Stimulated activated CD4-positive, alpha-beta T cell treated with anti-CD3 and anti-CD28 coated beads, Interleukin-4, amount 100 ng/mL, for 4 hours (primary cell): ENCODE measurements at places on chromosomes 13 and 19.

DNA sequence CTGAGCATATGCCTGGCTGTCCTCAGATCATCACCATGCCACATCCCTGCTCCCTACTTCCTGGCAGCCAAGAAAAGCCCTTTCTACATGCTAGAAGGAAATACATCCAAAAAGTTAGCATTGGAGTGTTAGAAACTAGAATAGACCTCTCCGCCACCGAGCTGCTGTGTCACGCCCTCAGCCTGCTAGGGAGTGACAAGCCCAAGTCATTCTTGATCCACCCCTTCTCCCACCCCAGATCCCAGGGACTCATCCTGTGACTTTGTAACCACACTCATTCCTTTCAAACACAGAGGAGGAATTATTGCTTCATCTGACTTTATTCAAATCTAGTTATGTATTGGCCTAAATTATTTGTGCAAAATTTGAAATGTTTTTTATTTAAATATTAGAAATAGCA lies 45.3 kb downstream of the POLR1D start:
- DNase-seq: no peak

DNA sequence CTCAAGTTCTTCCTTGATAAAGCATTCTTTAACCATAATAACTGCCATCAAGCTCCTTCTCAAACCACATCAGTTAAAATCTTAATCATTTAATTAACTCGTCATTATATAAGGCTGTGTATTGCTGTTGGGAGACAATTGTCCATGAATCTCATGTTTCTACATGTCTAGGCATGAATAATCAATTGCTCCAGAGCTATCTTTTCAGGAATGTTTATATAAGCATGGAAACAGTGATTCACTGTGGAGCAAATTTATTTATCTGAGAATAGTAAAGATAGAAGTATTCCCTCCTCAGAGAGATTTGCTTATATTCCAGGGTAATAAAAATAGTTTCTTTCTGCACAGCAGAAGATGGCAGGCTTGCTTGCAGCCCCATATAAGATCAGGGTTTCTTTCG lies 71.1 kb downstream of the CBY2 start:
- no peak for DNase-seq

- no peak for DNase-seq
Observed at GRCh38 chr19:49849433-49850220, 1.3 kb upstream of the PTOV1 start.

- no peak for DNase-seq
Observed at GRCh38 chr13:113035213-113035800, 66.3 kb downstream of the MCF2L start.

GRCh38 chr19:58038688-58039204 lies 4.9 kb downstream of the ZSCAN1 start:
- no peak for DNase-seq

DNA sequence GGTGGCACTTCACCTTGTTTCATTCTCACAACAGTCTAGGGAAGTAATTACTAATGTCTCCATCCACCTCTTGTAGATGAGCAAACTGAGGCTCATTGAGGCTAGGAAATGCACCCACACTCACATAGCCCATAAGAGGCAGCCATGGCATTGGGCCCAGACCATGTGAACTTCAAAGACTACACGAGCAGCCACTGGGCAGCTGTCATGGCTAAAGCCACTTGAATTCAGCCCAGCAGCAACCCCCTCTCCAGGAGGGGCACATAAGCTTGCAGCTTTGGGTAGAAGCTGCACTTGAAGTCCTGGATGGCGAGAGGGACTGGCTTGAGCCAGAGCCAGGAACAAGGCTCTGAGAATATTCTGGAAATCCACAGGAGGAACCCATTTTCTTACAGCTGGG lies 13.4 kb downstream of the ALOX5AP start:
- DNase-seq: no peak

DNA sequence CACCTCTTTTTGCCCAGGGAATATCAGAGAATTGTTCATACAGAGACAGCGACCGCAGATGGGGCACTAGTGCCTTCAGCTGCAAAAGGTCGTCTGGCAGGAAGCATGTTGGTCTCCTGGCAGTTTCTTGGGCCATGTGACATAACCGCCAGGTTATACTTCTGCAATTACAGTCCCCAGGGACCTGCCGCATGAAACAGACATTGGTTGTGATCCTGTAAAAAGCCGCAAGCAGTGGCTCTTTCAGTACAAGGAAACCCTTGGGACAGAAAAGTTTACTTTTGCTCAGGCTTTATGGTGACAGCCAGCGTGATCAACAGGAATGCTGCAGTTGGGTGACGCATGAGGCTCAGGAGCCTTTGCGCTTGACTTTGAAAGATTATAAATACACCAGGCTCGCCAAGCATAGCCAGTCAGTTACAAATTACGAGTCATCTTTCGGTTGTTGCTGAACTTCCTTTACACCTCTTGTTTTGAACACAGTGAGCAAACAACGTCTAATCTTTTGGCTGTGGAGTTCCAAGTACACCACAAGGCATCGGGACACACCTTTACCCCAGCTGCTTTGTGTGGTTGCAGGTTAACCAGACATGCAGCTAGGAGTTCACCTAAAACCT lies 50.5 kb upstream of the UBE2L5 start:
- peak; percentile 24 for DNase-seq

DNA sequence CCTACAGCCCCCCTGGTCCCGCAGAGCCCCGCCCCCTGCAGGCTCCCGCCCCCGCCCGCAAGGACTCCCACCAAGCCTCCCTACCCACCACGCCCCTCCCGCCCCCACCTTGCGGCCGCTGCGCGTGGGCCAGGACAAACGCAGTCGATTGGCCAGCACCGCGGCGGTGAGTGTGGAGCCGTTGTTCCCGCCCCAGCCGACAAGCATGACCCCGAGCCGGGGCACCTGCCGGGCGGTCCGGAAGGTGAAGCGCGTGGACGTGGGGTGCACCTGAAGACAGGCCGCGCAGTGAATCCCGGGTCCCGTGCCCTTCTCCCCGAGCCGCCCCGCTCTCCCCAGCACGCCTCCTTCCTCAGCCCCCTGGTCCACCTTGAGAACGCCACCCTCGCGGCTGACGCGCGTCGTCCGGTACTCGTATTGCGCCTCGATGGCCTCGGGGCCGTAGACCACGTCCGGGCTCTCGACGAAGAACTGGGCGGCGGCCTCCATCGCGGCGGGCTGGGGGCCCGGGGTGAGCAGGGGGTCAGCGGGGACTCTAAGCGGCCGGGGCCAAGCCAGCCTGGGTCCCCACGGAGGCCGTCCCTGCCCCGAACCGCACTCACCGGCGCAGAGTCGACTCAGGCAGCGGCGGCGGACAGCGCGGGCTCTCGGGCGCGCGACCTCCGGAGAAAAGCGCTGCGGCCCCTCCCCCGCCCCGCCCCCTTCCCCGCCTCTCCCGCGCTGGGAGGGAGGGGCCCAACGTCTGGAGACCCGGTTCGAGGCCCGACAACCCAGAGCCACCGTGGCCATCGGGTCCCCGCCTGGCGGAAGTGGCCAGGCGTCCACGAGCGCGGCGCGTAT lies at the start of gene ISYNA1:
ISYNA1 (minus strand) TSS at position 643 of the 840 bp plus-strand sequence; CDS start at position 489, 154 bp downstream.
- peak; percentile 49 for DNase-seq

GRCh38 chr13:50200988-50201387 lies 185.7 kb downstream of the KCNRG start:
- DNase-seq: no peak

DNA sequence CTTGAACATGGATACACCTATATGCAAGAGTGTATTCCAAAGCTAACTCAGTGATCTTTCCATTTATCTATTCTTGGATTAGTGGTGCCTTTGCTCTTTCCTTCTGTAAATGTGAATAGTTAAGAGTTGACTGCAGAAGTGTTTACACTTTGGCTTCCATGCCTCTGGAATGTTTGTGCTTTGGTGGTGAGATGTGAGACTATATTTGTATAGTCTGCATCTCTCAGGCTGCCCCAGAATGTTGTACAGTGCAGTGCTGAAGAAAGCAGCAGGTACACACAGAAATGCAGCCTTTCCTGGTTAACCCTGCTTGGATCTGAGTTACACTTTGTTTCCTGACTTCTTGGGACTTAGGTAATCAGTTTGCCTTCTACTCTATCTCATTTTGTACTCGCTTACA lies 90.2 kb downstream of the DNAJC15 start:
- no peak for DNase-seq

DNA sequence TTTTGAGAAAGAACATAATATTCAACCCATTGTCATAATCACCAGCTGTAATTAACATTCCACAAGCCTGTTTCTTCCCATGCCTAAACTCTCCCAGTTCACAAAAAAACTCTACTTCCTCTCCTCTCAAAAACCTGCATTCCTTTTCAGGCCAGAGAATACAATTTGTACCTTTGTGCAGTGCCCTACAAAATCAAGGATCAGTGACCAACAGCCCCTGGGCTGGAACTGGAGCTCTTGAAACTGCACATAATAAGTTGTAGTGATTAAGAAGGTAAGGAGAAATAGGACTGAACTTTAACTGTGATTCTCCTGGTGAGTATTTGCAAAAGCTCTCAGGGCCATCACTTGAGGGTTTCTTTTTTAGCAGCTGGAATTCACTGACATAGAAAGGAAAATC lies 472.7 kb downstream of the RFC3 start:
- DNase-seq: no peak

- DNase-seq: no peak
Observed at GRCh38 chr13:112790735-112791641, 101.2 kb downstream of the ATP11A start.

- peak; percentile 44 for DNase-seq
Observed at GRCh38 chr19:48403606-48404005, 10.1 kb downstream of the GRIN2D start.

DNA sequence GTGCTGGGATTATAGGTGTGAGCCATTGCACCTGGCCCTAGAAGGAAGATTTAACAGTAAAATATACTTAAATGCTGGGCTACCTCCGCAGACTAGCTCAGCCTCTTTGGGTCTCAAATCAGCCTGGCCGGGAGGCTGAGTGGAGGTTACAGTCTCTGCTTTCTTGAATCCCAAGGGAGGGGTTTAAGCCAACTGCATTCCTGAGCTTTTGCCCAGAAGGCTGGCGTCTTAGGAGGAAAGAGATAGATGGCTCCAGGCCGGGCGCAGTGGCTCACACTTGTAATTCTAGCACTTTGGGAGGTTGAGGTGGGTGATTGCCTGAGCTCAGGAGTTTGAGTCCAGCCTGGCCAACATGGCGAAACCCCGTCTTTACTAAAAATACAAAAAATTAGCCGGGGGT lies 623 bp upstream of the C5AR1 start:
- no peak for DNase-seq

- DNase-seq: no peak
Observed at GRCh38 chr19:38733241-38733492, 11.1 kb downstream of the CAPN12 start.

DNA sequence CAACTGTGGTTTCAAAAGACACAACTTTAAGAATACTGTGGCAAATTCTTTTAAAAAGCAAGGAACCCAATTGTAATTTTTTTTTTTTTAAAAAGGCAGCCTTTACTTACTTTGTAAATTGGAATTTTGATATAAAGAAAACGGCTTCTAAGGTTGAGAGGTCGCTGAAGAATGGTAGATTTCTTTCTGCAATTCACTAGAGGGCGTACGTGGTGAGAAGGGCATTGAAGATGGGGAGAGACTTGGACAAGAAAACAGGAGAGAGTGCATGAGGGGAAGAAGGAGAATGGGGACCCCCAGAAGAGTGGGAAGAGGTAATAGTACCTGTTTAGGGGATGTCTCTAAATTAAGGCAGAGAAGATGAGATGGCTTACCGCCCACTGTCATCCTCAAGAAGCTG lies 33.5 kb upstream of the PABPC3 start:
- DNase-seq: no peak

DNA sequence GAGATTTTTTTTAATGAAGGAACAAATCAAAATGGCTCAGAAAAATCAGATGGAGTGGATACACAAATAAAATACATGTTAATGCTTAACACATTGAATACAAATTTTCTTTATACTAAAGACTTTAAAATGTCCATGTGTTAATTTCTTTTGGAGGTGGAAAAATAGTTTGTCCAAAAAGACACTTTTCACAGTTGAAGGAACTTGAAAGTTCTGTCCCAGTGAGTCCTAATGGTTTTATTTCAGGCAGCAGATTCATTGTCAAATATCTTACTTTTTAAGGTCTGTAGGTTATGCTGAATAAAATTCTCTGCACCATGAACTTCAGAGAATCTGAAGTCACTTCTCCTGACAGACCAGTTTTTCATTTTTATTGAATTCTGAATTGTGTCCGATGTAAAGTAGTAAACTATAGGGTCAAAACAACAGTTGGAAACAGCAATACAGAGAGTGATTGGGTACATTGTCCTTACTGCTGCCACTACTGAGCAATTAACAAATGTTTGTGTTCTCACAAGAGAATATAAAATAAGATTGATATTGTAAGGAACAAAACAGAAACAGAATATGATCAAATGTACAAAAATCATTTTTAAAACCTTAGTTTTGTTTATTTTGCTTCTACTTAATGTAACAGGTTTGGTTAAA lies 1.6 kb downstream of the LPAR6 start:
- no peak for DNase-seq

DNA sequence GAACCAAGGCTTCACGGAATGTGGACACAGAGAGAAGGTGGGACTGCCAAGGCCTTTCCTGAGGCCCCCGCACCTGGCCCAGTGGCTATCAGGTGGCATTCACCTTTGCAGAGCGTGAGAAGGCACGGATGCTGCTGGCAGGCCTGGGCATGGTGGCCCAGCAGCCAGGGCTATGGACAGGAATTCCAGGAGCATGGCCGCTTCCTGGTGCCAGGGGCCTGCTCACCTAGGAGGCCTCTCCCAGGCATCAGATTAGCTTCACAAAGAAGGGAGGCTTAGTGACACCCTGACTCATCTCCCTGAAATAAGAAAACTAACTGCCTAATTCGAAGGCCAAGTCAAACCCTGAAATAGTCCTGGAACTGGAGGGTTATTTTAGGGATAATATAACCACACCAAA lies 155.8 kb downstream of the TEX29 start:
- no peak for DNase-seq

GRCh38 chr13:51308781-51309180 lies 30.7 kb upstream of the SERPINE3 start:
- no peak for DNase-seq

DNA sequence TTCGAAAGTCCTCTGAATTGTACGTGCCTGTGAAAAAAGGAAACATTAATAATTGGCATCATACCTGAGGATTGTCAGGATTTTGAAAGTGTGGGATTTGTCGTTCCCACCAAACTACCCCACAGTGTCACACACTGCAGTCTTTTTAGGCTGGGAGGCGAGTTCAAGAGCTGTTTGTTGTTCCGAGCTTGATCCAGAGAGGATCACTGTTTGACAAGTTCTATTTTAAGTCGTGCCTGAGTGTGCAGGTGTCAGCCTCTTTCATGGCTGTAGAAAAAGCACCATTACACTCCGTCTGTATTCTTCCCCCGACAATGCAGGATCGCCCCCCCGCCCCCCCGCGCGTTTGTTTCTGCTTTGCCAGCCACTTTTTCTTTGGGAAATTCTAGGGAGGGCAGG lies 635 bp upstream of the NBEA start:
- no peak for DNase-seq

DNA sequence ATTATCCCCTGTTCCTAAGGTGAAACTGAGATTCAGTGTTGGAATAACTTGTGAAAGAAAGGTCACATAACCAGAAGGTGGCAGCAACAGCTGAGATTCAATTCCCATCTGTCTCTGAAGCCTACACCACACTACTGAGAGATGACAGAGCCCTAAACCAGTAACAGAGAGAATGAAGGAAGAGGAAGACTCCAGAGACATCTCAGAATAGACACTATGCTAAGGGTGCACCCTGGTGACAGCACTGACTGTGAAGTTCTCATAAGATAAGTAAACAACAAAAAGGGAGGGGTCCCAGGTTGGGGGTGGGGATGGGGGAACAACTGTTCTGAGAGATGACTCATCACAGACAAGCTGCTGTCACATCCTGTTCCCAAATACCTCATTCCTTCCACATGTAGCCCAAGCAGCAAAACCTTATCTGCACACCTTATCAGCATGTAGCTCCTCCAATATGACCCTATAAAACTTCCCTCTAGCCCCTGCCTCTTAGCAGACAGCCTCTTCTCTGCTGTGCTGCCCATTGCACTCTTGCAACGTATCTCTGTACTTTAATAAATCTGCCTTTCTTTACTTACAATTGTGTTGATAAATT lies 46.5 kb downstream of the UTP14C start:
- DNase-seq: peak; percentile 1
